NCI-H524 (cell line): ENCODE measurements at places on chromosomes 16 and 17.
A peak's percentile ranks its signal among the peaks of the same experiment; 100 is the strongest.

GRCh38 chr16:14017886-14018285 is 53.2 kb upstream of the MRTFB start:
- no peak for DNase-seq

DNA sequence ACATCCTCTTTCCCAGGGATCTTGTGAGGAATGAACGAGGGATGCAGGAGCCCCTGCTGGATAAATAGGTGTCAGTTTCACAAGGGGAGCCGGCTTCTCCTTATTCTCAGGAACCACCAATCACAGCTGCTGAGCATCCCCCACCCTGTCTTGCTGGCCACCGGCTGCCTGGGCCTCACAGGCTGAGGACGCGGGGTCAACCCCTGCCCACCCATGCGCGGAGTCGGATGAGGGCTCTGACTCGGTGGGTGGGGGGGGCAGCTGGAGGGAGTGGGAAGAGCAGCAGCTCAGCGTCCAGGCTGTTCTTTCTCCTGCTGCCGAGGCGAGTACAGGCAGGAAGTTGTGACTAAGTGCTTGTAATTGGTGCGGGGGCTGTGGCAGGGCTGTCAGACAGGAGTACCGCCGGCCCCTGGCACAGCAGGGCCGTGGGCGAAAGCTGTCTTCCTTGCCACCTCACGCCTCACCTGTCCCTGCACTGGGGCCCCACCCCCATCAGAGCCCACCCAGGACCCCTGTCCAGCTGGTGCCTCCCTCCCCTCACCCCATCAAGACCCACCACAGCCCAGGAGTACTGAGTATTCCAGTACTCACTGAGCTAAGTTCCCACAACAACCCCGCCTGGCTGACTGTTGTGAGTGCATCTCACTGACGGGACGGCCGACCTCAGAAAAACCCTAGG is 11.0 kb upstream of the DPEP1 start:
- DNase-seq = peak; percentile 74

DNA sequence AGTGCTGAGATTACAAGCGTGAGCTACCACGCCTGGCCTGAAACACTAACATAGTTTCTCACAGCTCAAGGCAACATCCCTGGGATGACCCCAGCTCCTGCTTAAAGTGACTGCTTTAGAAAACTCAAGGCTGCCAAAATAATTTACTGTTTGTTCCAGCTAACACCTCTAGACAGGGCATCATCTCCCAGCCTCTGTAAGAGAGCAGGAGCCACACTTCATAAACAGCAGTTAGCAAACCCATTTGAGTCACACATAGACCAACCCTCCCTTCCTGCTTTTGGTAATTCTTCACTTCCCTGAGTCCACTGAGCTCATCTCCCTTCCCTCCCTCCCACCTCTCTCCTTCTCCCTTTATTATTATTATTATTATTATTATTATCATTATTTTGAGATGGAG is 201.3 kb downstream of the XYLT1 start:
- no peak for DNase-seq

GRCh38 chr17:69457603-69458002 is 43.1 kb downstream of the MAP2K6 start:
- no peak for DNase-seq

GRCh38 chr16:81808933-81809480 is 29.9 kb downstream of the PLCG2 start:
- DNase-seq = no peak

DNA sequence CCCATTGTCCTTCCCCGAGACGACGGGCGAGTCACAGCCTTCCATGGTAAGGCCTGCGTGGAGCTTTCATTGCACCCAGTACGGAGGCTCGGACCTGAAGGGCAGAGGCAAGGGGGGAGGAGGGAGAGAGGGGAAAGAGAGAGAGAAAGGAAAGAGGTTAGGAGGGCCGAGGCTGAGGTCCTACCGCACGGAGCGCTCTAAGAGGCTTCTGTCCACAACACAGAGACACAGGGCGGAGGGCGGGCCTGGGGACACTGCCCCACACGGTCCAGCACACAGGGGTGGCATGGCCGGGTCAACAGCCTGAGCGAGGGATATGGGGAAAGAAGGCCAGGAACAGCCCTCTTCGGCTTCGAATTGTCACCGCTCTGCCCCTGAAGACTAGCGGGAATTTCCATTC is 87.8 kb downstream of the ZFHX3 start:
- DNase-seq = no peak

DNA sequence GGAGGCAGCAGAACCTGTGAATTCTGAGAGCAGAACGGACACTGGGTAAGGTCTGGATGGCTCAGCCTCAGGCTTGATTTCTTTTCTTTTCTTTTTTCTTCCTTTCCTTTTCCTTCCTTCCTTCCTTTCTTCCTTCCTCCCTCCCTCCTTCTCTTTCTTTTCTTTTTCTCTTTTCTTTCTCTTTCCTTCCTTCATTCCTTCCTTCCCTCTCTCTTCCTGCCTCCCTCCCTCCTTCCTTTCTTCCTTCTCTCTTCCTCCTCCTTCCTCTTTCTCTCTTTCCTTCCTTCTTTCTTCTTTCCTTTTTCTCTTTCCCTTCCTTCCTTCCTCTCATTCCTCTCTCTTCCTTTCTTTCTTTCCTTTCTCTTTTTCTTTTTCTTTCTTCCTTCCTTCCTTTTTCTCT is 38.0 kb downstream of the OR3A1 start:
- DNase-seq = no peak

DNA sequence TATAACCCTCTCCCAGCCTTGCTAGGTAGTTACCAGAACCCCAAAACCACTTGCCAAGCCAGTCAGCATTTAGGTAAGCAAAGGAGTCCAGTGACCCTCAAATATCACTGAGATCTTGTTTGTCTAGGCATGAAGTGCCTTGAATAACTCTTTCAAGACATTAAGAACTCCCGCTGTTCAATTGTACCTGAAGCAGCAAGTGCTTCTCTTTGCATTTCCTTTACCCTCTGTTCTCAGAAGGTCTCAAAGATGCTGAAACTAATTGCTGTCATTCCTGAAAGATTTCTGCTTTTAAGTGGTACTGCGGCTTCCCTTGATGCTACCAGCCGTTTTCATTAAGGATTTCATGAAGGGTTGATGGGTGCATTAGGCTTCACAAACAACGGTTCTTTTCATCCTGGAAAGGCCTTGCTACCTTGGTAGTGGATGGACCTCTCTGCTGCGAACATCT is 142.7 kb downstream of the PITPNC1 start:
- DNase-seq = no peak
